ENCODE measurements at places on chromosomes 4 and X. TPM values are rescaled to one million over a fixed set of nuclear protein-coding genes. Genes with fewer than 3 reads are reported as not detected.

- DNase-seq = no peak
Observed at GRCh38 chrX:2351999-2352995, 148.5 kb downstream of the DHRSX start.

DNA sequence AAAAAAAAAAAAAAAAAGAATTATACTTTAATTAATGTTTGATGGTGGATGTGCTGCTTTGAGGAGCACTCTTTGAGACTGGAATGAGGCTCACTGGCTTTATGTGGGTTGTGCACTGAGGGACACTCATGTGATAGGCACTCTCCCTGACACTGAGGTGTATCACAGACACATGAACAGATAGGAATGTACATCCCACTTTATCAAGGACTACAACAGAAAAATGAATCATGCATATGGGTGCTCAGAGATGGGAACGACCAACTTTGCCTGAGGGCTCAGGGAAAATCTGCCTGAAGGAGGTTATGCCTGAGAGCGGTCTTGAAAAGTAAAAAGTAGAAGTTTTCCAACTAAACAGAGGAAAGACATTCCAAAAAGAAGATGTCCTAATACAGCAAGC lies 97.7 kb upstream of the RBPJ start:
- no peak for DNase-seq

CENPVL1 gene
- not detected for total RNA-seq

CPLX1 gene
- 0.63 TPM for total RNA-seq

Measured in pancreas (tissue), 10 donors.